ENCODE measurements at places on chromosomes 11 and 22. TPM values are rescaled to one million over a fixed set of nuclear protein-coding genes. Genes with fewer than 3 reads are reported as not detected.

GRCh38 chr11:68990995-68991780 is 10.4 kb upstream of the MRGPRD start:
- no peak for DNase-seq

DNA sequence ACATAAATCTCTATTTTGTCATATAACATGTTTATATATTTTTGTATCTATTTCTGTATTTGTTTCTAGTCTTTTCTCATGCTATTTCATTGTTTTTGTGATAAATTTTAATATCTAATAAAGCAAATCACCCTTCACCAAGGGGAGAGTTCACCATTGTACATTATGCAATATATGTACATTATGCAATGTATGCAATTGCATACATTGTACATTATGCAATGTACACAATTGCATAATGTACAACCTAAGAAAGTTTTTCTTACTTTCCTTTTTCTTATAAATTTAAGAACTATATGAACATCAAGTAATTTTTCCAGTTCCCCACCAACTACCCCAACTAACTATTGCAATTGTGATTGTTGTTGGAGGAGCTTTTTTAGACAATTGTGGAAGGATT is 44.1 kb upstream of the GLYATL2 start:
- no peak for DNase-seq

GRCh38 chr11:1667121-1667850 is 29.7 kb upstream of the KRTAP5-6 start:
- DNase-seq: no peak

- DNase-seq: no peak
Observed at GRCh38 chr11:111561791-111562325, 21.3 kb downstream of the LAYN start.

DNA sequence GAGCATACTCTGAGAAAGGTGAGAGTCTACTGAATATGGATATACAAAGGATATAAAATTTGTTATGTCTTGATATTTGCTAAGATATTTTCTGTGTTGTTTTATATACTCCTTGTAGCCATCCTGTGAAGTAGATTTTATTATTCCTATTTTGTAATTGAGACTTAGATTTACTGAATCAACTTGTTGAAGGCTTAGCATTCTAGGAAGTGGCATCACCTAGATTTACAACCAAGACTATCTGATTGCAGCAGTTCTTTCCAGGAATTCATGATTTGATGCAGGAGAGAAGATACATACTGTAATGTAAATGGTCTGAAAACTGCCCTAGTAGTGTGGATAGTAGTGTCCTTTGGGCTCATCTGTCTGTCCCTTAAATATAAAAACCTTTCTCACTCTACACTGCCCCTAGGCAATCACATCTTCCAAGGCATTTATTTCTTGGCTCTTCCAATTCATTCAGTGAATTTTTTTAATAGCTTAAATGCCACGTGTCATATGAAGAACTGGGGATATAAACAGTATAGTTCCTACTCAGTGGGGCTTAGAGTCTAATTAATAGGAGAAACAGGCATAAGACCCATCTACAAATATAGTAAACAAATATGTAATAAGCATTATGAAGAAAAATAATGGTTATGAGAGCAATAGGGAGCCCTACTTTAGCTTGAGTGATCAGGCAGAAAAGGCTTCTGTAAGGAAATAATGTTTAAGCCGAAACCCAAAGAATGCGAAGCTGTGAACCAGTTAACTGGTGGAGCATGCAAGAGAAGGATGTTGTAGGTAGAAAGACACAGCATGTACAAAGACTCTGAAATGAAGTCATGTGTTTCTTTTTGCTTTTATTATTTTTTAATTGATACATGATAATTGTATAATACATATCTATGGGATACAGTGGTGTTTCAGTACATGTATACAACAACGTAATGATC is 13.6 kb downstream of the IPO7 start:
- DNase-seq: no peak

DNA sequence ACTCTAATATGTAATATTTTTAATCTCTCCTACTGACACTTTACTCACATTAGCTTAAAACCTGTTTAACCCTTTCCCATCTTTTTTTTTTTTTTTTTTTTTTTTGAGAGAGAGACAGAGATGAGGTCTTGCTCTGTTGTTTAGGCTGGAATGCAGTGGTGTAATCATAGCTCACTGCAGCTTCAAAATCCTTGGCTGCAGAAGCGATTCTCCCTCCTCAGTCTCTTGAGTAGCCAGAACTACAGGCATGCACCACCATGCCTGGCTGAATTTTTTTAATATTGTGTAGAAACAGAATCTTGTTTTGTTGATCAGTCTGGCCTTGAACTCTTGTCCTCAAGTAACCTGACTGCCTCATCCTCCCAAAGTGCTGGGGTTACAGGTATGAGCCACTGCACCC is 37.3 kb downstream of the PAMR1 start:
- DNase-seq: no peak

DNA sequence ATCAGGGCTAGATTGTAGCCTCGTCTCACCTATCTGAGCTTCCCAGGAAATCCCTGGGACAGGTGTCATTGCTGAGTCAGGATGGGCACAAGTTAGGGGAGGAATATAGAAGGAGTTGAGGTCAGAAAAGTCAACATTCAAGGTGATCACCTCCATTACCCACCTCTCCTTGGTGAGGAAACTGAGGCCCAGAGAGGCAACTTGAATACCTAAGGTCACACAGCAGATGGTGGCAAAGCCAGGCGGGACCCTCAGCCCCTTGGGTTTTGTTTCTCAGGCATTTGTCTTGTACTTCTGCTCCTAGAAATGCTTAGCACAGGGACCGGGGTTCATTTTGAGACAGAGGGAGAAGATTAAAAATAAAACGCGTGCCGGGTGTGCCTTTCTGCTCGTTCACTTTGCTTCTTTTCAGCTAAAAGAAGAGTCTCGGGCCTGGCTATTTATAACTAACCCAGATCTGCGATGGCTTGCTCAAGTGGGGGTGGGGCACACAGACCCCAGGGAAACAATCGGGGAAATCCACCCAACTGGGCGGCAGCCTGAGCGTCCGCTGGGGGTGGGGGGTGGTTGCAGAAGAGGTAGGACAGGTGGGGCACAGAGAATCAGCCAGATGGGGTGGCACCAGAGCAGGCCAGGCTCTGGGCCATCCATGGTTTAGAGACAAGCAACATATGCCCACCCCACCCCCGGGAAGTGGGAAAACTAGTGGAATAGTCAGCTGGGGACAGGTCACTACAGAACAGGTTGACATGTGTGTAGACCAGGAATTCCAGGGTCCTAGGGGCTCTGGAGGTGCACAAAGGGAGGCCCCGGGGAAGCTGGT is 3.9 kb upstream of the GNAZ start:
- no peak for DNase-seq

The OR56A4 gene
- total RNA-seq: not detected

The INS gene
- total RNA-seq: not detected

The SCO2 gene
- total RNA-seq: 7.3 TPM

The CHADL gene
- 1.9 TPM for total RNA-seq

The ARL2 gene
- 171 TPM for total RNA-seq

The ART5 gene
- total RNA-seq: under 0.01 TPM

The PGM2L1 gene
- 18.3 TPM for total RNA-seq

The CLNS1A gene
- total RNA-seq: 135 TPM

Data from hematopoietic multipotent progenitor cell (in vitro differentiated cells).